ENCODE measurements at places on chromosomes 16 and 17.

DNA sequence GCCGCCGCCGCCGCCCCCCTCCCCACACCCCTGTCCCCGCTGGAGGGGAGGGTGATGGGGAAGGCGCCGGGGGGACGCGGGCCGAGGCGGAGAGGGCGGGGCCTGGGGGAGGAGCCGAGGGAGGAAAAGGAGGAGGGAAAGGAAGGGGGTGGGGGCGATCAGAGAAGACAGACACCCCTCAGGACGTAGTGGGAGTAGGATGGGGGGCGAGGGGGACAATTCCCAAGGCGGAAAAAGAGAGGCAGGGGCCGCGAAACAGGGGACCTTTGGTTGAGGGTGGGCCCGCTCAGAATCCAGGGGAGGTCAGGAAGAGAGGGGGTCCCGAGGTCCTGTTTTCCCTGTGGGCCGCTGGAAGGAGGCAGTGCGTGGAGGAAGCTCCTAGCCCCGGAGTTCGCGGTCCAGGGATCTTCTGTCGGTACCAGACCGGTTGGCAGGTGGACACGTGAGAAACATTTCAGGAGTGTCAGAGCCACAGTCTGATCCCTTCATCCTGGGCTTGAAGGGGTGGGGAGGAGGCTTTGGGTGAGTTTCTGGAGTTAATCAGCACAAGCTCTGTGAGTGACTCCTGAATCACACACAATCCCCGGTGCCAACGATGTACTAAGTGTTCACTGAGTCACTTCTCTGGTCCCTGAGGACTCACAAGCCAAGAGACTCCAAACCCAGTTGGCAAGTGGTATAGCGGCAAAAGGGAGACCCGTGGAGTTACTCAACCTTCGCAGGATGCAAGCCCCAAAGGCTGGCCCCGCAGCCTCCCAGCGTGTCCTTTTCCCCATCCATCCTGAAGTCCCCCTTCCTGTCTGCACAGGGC is at the start of gene XYLT1:
Gene XYLT1 (minus strand): TSS at position 53 of the 811 bp plus-strand sequence. CDS start 164 bp downstream, outside the sequence.
- peak; percentile 73 for DNase-seq

DNA sequence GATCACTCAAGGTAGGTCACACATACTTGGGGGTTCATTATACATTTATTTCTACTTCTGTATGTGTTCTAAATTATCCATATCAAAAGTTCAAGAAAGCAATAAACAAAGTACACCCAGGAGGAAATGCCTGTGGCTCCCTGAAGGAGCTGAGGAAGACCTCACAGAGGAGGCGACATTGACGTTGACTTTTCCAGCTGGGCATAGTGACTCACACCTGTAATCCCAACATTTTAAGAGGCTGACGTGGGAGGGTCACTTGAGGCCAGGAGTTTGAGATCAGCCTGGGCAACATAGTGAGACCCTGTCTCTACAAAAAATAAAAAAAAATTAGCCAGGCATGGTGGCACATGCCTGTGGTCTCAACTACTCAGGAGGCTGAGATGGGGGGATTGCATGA is 16.3 kb downstream of the ITGAD start:
- DNase-seq = no peak

- no peak for DNase-seq
These were observed 21.1 kb downstream of the HELZ start for GRCh38 chr17:67223924-67224323.

DNA sequence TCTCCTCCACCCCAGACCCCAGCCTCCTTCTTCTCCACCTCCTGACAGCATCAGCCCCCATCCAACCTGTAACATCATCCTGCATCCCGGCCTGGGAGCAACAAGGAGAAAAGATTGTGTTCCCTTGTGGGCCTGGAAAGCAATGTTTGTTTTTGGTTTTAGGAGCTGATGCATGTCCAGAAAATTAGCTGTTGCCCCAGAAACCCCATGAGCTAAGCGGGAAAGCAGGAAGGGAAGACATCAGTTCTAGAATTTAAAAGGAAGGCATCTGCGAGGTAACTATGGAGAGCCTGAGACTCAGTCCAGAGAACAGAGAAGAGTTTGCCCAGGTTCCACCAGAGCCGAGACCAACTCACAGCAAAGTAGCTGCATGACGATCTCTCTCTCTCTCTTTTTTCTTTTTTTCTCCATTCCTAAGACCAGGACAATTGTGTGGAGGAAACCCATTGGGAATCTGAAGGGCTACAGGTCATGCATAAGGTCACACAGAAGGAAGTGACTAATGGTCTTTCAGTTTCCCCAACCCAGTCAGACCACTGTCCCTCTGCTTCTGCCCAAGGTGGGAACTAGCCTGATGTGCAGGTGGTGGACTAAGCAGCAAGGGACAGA is 124.4 kb downstream of the SLC39A11 start:
- no peak for DNase-seq

GRCh38 chr17:34015253-34015652 is 239.8 kb upstream of the CCL2 start:
- DNase-seq = no peak

DNA sequence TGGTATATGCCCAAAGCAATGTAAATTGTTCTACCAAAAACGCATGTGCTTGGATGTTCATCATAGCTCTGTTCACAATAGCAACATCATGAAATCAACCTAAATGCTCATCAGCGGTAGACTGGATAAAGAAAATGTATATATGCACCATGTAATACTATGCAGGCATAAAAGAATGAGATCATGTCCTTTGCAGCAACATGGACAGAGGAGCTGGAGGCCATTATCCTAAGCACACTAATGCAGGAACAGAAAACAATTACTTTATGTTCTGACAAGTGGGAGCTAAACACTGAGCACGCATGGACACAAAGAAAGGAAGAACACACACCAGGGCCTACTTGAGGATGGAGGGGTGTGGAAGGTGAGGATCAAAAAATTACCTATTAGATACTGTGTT is 33.7 kb downstream of the TANC2 start:
- DNase-seq = no peak

DNA sequence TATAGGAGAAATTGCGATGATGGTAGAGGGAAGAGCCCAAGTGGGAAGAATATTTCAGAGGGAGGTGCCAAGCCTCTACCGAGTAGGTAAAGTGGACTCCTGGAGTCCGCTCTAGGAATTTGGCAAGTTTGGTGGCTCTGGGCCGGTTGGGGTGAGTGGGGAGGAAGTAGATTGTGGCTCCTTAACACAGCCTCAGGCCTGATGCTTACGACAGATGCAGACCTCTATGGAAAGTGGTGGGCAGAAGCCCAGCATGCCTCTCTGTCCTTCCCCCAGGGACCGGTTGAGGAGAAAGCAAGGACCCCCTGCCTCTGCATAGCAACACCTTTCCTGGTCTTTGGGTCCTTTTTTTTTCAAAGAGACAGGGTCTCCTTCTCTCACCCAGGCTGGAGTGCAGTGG is 55.9 kb upstream of the SIAH1 start:
- DNase-seq = no peak

GRCh38 chr17:55166506-55166905 is 98.3 kb upstream of the HLF start:
- DNase-seq = no peak

DNA sequence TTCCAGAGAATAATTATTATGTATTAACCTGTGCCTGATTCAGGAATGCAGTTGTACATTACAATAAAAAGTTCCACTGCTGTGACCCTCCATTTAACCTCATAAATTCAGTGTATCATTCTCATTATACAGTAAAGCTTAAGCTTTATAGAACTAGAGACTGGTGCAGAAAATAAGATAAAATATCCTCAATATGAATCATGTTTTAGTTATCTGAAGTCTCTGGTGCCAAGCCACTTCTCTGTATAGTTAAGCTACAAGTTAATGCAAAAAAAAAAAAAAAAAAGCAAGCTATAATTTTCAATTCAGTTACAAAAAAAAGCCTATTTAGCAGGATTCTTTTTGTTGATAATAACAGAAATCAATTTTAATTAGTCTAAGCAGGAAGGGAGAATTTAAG is 22.4 kb upstream of the SMIM36 start:
- DNase-seq = no peak

DNA sequence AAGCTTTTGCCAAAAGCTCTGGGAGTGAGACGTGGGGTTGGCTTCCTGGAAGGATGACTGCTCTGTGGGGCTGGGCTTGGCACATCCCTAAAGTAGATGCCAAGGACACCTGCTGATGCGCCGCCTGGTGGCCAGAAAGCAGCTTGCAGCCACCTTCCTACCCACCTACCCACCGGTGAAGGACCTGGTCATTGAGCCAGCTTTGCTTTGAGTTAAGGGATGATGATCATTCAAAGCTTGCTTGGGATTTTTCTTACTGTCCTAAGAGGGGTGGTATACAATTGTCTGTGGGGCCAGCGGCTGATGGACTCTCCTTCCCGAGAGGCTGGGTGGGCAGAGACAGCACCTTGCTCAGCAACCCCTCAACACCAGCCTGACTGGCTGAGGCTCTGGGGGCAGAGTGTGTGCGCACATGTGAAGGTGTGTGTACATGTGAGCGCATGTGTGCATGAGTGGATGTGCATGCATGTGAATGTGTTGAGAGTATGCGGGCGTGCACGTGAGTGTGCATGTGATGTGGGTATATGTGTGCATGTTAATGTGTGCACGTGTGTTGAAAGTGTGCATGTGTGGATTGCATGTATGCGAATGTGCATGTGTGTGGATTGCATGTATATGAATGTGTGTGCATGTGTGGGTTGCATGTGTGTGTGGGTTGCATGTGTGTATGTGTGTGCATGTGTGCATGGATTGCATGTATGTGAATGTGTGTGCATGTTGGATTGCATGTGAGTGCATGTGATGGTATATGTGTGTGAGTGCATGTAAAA is 18.6 kb downstream of the C1QTNF1 start:
- peak; percentile 86 for DNase-seq

DNA sequence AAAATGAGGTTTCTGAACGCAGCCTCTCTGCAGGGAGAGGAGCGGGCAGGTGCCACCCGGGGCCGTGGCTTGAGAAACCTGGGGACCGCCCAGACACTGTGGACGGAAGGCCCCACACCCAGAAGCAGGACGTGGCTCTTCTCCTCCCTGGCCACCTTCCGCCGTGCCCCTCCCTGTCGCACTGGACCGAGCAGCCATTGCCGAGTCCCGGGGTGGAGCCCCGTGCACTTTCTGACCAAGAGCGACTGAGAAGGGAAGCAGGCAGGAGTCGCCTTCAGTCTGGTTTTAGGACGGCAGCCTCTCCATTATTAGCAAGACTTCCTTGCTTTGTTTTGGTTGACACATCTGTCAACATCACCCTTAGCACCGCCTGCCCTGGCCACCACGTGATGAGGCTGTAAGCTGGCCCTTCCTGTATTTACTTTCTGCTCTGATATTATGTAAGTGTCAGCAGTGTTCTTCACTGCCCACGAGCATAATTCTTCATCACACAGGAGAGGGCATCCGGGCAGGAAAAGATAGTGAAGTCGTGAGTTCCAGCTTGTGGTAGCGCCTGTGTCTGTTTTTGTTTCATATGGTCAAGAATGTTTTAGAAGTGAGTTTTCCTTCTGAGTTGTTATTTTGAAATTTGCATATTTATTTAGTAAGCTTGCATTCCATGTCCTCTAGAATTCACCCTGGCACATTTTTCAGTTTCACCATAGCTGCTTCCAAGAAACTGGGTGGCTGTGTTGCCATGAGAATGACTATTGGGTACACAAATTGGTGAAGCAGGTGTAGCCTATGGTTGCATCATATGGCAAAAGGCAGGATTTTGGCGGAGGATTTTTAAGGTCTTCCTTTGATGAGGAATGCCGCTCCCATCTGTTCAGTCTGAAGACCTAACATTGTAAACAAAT is 1.0 kb downstream of the HERPUD1 start:
- DNase-seq = peak; percentile 81

- DNase-seq = peak; percentile 83
These were observed 34.1 kb downstream of the MAP2K6 start for GRCh38 chr17:69448431-69449102.

Data from transverse colon (tissue), 4 donors.